Aorta (tissue), 5 donors: ENCODE measurements at places on chromosomes 3 and 15. TPM values are rescaled to one million over a fixed set of nuclear protein-coding genes. Genes with fewer than 3 reads are reported as not detected.

DNA sequence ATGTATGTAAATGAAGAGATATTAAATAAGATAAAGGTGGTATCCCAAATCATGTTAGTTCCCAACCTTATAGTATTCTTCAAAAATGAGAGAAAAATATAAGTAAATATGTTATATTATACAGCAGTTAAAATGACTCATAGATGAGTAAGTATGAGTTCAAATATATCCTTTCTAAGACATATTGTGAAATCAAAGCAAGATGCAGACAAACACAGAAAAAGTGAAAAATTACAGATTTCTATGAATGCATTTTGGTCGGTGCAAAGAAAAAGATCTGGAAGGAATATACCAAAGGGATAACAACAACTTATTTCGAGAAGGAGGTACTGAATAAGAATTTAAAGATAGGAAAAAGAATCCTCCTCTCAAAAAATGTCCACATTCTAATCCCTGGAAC is 181.2 kb upstream of the TTC14 start:
- no peaks in the 10 kb centered on the region for H3K27me3 ChIP-seq
- no peaks in the 10 kb centered on the region for H3K36me3 ChIP-seq
- DNase-seq = no peak
- H3K4me1 ChIP-seq = no peaks in the 10 kb centered on the region
- H3K27ac ChIP-seq = no peak overlapping the region

GRCh38 chr15:28098766-28099554 is at the start of gene OCA2:
Gene OCA2, minus strand, starts transcription at chr15:28099315. Its CDS starts 17,441 bp downstream, at chr15:28081874.
- H3K27ac ChIP-seq = no peak within 1 kb of the TSS
- no peaks in the 10 kb centered on the region for H3K27me3 ChIP-seq
- no peak within 1 kb of the TSS for H3K4me3 ChIP-seq
- no peaks in the 10 kb centered on the region for H3K36me3 ChIP-seq

DNA sequence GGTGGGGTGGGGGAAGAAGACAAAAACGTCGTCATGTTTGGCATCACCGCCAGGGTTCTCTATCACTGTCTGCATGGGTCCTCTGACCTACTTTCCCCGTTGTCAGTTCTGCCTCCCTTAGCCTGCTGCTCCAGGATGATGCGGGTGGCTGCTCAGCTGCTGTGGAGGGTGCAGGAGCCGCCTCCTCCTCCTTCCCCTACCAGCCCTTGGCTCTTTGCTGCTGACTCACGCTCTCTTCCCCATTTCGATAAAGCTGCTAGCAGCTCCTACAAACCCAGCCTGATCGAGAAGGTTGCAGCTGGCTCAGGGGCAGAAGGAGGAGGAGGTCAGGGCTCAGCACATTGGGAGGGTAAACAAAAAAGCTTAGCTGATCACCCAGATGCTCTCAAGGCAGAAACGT is 49.5 kb upstream of the SEC13 start:
- no peaks in the 10 kb centered on the region for H3K4me1 ChIP-seq
- no peak overlapping the region for H3K27ac ChIP-seq
- DNase-seq = no peak

DNA sequence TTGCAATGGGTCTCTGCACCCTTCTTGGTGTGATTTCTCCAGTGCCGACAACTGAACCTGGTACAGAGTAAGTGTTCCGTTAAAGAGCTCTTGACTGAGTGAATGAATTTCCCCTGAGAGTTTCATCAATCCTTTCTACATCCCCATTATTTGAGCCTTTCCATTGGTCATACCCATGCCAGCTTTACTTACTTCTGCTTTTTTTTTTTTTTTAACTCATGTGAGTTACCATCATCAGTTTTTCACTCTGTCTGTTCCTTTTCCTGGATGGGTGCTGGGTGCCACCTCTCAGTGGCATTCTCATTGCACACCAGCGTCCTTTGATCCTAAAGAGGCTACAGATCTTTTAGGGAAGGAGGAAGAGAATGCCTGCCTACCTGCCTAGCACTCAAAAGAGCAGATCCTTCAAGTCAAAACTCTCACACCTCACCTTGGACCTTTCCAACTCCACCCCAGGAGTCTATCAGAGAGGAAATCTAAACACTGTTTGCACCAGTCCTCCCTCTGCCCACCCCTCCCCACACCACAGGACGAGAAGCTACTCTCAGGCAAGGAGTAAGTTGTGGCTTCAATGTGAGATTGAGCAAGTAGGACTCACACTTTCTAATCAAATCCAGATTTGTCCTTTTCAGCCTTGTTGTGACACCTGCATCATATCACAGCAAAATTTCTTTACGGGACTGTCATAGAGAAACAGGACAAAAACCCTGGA is 13.1 kb upstream of the USP3 start:
- no peak overlapping the region for H3K27ac ChIP-seq
- no peak for DNase-seq
- no peak overlapping the region for H3K4me3 ChIP-seq
- H3K4me1 ChIP-seq = no peaks in the 10 kb centered on the region

DNA sequence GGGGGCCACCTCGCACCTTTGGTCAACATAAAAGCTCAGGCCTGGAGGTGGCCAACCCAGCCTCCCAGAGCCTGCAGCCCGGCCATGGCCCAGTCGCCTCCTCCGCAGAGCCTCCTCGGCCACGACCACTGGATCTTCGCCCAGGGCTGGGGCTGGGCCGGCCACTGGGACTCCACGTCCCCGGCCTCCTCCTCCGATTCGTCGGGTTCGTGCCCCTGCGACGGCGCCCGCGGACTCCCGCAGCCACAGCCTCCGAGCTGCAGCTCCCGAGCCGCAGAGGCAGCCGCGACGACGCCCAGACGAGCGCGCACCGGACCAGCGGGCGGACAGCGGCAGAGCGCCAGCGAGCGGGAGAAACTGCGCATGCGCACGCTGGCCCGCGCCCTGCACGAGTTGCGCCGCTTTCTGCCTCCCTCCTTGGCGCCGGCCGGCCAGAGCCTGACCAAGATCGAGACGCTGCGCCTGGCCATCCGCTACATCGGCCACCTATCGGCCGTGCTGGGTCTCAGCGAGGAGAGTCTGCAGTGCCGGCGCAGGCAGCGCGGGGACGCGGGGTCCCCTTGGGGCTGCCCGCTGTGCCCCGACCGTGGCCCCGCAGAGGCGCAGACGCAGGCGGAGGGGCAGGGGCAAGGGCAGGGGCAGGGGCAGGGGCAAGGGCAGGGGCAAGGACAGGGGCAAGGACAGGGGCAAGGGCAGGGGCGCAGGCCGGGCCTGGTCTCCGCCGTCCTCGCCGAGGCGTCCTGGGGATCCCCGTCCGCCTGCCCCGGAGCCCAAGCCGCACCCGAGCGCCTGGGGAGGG is at the start of gene MESP2:
Gene MESP2, plus strand, starts transcription at position 59 of the 799 bp plus-strand sequence. Its CDS starts 26 bp downstream, at position 85.
- DNase-seq = peak; percentile 91
- no peaks in the 10 kb centered on the region for H3K4me1 ChIP-seq
- H3K27ac ChIP-seq = no peak within 1 kb of the TSS

GRCh38 chr15:23002920-23003319 is 22.8 kb upstream of the CYFIP1 start:
- peaks cover 7% of the 10 kb centered on the region for H3K36me3 ChIP-seq
- no peak for DNase-seq

GRCh38 chr15:53033709-53034108 is 243.6 kb upstream of the ONECUT1 start:
- no peak overlapping the region for H3K4me3 ChIP-seq
- H3K4me1 ChIP-seq = no peaks in the 10 kb centered on the region
- H3K27me3 ChIP-seq = no peaks in the 10 kb centered on the region

DNA sequence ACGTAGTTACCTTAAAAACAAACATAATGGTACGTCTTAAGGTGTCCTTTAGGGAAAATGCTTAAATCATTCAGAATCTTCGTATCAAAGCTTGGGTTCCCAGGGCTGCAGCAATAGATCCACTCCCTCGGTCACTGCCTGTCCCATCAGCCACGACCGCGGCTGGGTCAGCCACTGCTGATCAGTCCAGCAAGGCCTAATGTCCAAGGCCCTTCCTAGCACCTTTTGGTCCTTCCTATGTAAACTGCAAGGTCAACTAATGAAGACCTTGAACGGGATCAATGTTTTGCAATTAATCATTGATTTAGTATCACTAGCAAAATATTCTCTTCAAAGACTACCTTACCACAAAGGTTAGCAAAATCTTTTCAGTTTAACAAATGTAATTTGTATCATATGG is 122.2 kb upstream of the IGF1R start:
- no peaks in the 10 kb centered on the region for H3K36me3 ChIP-seq
- no peaks in the 10 kb centered on the region for H3K4me1 ChIP-seq
- peak; percentile 62 for DNase-seq
- H3K27me3 ChIP-seq = no peaks in the 10 kb centered on the region

DNA sequence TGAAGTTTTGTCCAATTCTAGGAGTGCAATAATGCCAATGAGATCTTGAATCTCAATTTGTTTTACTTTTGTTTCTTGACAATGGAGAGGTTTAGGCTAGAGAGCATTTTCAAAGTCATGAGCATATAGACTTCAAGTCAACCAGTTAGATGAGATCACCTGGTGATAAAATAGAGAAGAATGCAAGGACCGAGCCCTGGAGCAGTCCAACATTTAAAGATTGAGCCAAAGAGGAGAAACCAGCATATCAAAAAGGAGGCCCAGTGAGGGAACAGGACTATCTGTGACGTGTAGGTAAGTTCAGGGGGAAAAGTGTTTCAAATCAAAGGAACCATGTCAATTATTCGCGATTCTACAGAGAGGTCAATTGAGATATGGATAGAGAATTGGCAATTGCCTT is 1.7 kb upstream of the PIAS1 start:
- H3K27me3 ChIP-seq = no peaks in the 10 kb centered on the region
- H3K4me3 ChIP-seq = no peak overlapping the region
- DNase-seq = no peak
- H3K27ac ChIP-seq = no peak overlapping the region
- H3K36me3 ChIP-seq = no peaks in the 10 kb centered on the region

- no peaks in the 10 kb centered on the region for H3K27me3 ChIP-seq
- DNase-seq = no peak
- H3K36me3 ChIP-seq = no peaks in the 10 kb centered on the region
- peaks cover 10% of the 10 kb centered on the region for H3K4me1 ChIP-seq
- H3K4me3 ChIP-seq = no peak overlapping the region
These were observed 54.8 kb downstream of the SMAD3 start for GRCh38 chr15:67120009-67120838.

- H3K4me1 ChIP-seq = peaks cover 4% of the 10 kb centered on the region
- H3K4me3 ChIP-seq = no peak overlapping the region
- H3K27me3 ChIP-seq = no peaks in the 10 kb centered on the region
- H3K36me3 ChIP-seq = no peaks in the 10 kb centered on the region
- no peak overlapping the region for H3K27ac ChIP-seq
These were observed 278.8 kb upstream of the GADL1 start for GRCh38 chr3:31173118-31173718.

- no peak for DNase-seq
- no peak overlapping the region for H3K27ac ChIP-seq
- no peaks in the 10 kb centered on the region for H3K36me3 ChIP-seq
- H3K27me3 ChIP-seq = no peaks in the 10 kb centered on the region
These were observed 6.5 kb upstream of the P3H2 start for GRCh38 chr3:190127195-190127594.

GRCh38 chr15:100769043-100769974 is 110.3 kb upstream of the ALDH1A3 start:
- H3K36me3 ChIP-seq = no peaks in the 10 kb centered on the region
- DNase-seq = no peak
- no peaks in the 10 kb centered on the region for H3K27me3 ChIP-seq
- no peaks in the 10 kb centered on the region for H3K4me1 ChIP-seq
- H3K27ac ChIP-seq = no peak overlapping the region
- H3K4me3 ChIP-seq = no peak overlapping the region

- H3K36me3 ChIP-seq = no peaks in the 10 kb centered on the region
- H3K27ac ChIP-seq = no peak overlapping the region
- H3K4me3 ChIP-seq = no peak overlapping the region
- H3K4me1 ChIP-seq = no peaks in the 10 kb centered on the region
These were observed 28.5 kb upstream of the SFMBT1 start for GRCh38 chr3:53074366-53074696.

DNA sequence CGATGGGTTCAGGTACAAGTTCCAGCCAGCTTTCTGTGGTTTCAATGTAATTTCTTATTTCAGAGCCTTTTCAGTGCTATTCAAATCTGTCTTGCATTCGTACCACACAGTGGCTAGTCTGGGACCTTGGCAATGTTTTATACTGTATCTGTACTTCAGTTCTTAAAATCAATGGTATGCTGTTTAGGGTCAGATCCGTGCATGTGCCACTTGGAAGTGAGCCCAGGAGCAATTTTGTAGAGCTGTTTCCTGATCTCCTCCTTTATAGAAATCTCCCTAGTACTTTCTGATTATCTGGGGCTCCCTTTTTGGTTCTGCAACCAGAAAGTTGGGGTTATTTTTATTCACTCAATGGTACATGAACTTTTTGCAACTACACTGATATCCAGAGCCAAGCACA is 59.5 kb upstream of the NDUFB4 start:
- no peak overlapping the region for H3K4me3 ChIP-seq
- DNase-seq = no peak
- H3K36me3 ChIP-seq = no peaks in the 10 kb centered on the region
- H3K4me1 ChIP-seq = no peaks in the 10 kb centered on the region

The MKRN3 gene
- 1.6 TPM for total RNA-seq

The CHRD gene
- total RNA-seq = 12.0 TPM

The ANKUB1 gene
- total RNA-seq = not detected

The OCA2 gene
- total RNA-seq = 3.0 TPM

The SEMA6D gene
- total RNA-seq = 22.7 TPM

The HIGD2B gene
- not detected for total RNA-seq
